ENCODE measurements at places on chromosomes 4 and X.

- DNase-seq, result no peak
Measured at GRCh38 chr4:140123666-140124377, 30.2 kb downstream of the MAML3 start.

DNA sequence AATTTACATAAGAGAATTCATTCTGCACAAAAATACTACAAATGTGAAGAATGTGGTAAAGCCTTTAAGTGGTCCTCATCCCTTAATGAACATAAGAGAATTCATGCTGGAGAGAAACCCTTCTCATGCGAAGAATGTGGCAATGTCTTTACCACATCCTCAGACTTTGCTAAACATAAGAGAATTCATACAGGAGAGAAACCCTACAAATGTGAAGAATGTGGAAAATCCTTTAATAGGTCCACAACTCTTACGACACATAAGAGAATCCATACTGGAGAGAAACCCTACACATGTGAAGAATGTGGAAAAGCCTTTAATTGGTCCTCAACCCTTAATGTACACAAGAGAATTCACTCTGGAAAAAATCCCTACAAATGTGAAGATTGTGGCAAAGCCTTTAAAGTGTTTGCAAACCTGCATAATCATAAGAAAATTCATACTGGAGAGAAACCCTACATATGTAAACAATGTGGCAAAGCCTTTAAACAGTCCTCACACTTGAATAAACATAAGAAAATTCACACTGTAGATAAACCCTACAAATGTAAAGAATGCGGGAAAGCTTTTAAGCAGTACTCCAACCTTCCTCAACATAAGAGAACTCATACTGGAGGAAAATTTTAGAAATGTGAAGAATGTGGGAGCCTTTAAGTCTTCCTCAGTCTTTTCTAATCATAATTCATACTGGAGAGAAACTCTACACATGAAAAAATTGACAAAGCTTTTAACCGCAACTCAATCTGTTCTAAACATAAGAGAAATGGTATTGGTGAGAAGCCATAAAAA lies 37.4 kb downstream of the ZNF718 start:
- DNase-seq, result no peak

GRCh38 chrX:20263474-20263873 lies 3.2 kb downstream of the RPS6KA3 start:
- DNase-seq, result no peak

GRCh38 chrX:16659321-16659720 lies 9.4 kb downstream of the S100G start:
- DNase-seq, result no peak

- no peak for DNase-seq
Measured at GRCh38 chrX:67726018-67726417, 182.2 kb downstream of the AR start.

Data from NCI-H2081 treated with DMSO at 0.1 percent for 48 hours (cell line).